ENCODE measurements at places on chromosomes 3 and 15.

- DNase-seq = no peak
These were observed 396.5 kb upstream of the C2CD4B start for GRCh38 chr15:62561571-62561970.

GRCh38 chr3:49004352-49005302 is 2.6 kb upstream of the WDR6 start:
- DNase-seq = no peak

GRCh38 chr15:66298803-66299251 is 5.5 kb downstream of the DIS3L start:
- DNase-seq = no peak

GRCh38 chr15:101372149-101372577 is 77.1 kb upstream of the SNRPA1 start:
- no peak for DNase-seq

GRCh38 chr3:127106456-127106855 is 86.5 kb upstream of the PRR23E start:
- no peak for DNase-seq

GRCh38 chr15:35671197-35671596 is 125.2 kb upstream of the DPH6 start:
- no peak for DNase-seq

GRCh38 chr3:152155246-152156020 is 113.3 kb upstream of the MBNL1 start:
- no peak for DNase-seq

GRCh38 chr15:99965376-99965775 is 232.1 kb upstream of the LYSMD4 start:
- no peak for DNase-seq

All from frontal cortex (tissue), 4 donors.